ENCODE measurements at places on chromosomes 3 and 15. TPM values are rescaled to one million over a fixed set of nuclear protein-coding genes. Genes with fewer than 3 reads are reported as not detected.

Gene FGF7
- not detected for total RNA-seq

Gene ERICH6
- not detected for total RNA-seq

Gene CHRD
- 1.8 TPM for total RNA-seq

Gene CMTM8
- 3.1 TPM for total RNA-seq

Gene EIF5A2
- total RNA-seq: 9.0 TPM

Gene DLL4
- total RNA-seq: 0.62 TPM

- DNase-seq: no peak
Observed at GRCh38 chr15:51878446-51879386, 49.3 kb downstream of the TMOD3 start.

DNA sequence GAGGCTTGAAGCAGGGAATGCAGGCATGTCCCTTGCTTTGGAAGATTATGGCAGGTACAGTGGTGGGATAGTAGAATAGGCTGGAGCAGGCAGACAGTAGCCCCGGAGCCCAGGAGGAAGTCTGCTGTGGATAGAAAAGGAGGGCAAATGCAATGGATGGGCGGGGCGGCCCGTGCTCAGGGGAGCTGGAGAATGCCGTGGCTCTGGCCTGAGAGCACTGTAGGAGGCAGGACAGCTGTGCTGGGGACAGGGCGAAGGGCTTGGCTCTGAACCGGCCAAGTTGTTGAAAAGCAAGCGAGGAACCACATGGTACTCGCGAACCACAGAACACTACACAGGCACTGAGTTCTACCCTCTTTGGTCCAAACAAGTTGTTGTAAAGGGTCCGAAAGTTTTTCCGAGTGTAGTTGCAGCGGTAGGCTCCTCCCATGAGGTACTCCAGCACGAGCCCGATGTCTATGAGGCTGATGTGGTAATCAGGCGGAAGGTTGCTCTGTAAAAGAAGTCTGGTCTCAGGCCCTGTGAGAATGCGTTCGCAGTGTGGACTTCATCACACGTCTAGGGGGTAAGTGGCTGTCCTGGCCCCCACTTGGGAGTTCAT is 54.7 kb downstream of the TRPM1 start:
- DNase-seq: no peak

GRCh38 chr3:173128633-173129032 is 12.4 kb downstream of the SPATA16 start:
- DNase-seq: no peak

GRCh38 chr3:156676768-156677479 is 2.5 kb downstream of the TIPARP start:
- no peak for DNase-seq

GRCh38 chr3:135908225-135908624 is 57.3 kb upstream of the PPP2R3A start:
- no peak for DNase-seq

GRCh38 chr3:153242896-153243295 is 80.9 kb downstream of the RAP2B start:
- no peak for DNase-seq

GRCh38 chr3:193645806-193646205 is 52.8 kb downstream of the OPA1 start:
- DNase-seq: no peak

GRCh38 chr15:90742087-90742486 is 24.9 kb downstream of the BLM start:
- no peak for DNase-seq

DNA sequence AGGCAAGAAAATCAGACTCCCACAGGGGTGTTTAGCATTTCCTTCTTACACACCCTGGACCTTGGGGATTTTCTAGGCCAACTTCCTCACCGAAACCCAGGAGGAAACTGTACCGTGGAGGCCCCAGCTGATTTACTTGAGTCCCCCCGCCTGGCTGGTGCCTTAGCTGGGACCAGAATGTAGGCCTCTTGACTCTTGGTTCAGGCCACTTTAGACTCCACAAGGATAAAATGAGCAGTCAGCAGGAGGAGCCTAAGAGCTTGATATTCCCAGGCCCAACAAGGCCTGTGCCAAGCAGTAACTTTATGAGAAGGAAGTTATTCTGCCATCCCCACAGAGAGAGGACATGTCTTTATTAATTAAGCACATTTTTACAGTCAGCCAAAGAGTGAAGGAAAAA is 4.6 kb upstream of the APBA2 start:
- DNase-seq: no peak

Measured in G401 (cell line).